ENCODE measurements at places on chromosomes 4 and X. TPM values are rescaled to one million over a fixed set of nuclear protein-coding genes. Genes with fewer than 3 reads are reported as not detected.

The TMPRSS11D gene
- total RNA-seq = 72.4 TPM

The CACNA1F gene
- 0.25 TPM for total RNA-seq

The MAGEA11 gene
- not detected for total RNA-seq

GRCh38 chrX:33188881-33189280, 22.5 kb downstream of the DMD start:
- DNase-seq = no peak

DNA sequence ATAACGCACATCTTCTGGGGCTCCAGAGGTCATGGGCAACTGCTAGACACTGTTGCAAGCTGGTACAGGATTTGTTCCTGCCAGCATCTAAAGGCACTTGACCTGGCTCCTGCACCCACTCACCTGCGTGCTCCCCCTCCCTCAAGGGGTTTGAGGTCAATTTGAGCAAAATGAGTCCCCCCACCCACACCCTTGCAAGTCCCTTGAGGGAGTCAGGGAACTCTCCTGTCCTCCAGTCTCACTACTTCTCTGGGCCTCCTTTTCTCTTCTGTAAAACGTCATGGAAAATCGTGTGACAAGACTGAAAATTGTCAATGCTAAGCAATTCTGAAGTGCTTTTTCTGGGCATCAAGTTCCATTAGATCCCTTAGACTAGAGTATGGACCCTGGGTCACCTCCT, 39.9 kb upstream of the PGK1 start:
- DNase-seq = no peak

GRCh38 chrX:129818123-129818522, 25.6 kb downstream of the ZDHHC9 start:
- no peak for DNase-seq

- DNase-seq = peak; percentile 20
Measured at GRCh38 chr4:138677212-138677611, 338.4 kb upstream of the NOCT start.

Measured in vagina (tissue), 2 donors.